Muscle of back (tissue), 13 donors: ENCODE measurements at places on chromosomes 16 and 17. TPM values are rescaled to one million over a fixed set of nuclear protein-coding genes. Genes with fewer than 3 reads are reported as not detected.

DNA sequence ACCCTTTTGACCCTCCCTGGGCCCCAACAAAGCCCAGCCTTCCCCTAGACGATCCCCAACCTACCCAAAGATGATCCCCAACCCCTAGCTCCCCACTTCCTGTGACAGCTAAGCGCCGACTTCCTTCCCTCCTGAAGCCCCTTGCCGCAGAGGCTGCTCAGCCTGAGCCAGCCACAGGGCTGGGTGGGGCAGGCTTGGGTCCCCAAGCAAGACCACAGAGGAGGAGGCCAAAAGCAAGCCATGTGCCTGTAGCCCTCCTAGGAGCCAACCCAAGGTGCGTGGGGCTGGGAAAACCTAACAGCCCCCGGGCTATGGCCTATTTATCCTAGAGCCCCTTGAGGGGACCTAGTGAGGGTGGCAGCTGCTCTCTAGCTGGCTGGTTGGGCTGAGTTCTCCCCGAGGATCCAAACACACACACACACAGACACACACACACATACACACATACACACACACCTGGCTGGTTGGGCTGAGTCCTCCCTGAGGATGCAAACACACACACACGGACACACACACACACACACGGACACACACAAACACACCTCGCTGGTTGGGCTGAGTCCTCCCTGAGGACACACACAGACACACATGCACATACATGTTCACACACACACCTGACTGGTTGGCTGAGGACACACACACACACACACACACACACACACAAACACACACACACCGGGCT lies 4.8 kb downstream of the ARRB2 start:
- no peak for DNase-seq

GRCh38 chr17:64073771-64074703 lies 53.6 kb upstream of the ICAM2 start:
- no peak for DNase-seq

GRCh38 chr16:77677129-77677528 lies 45.2 kb upstream of the NUDT7 start:
- no peak for DNase-seq

GRCh38 chr16:2507052-2507659 lies 6.6 kb upstream of the ATP6V0C start:
- DNase-seq, result peak; percentile 47

DNA sequence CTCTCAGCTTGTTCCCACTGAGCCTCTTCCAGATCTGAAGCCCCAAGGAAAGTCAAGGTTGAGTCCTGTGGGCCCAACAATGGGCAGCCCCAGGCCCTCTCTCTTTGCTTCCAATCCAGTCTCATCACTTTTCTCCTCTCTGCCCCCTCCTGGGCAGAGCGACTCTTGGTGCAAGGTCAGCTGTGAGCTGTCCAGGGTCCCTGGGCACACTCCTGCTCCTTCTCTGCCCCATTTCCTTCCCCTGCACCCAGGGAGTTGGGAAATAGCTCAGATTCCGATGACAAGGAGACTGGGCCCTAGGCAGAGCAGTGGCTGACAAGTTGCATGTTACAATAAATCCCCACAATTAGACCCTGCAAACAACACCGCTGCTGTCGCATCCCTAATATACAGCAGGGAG lies 16.1 kb upstream of the CRHR1 start:
- DNase-seq, result no peak

- peak; percentile 70 for DNase-seq
Observed at GRCh38 chr16:53129281-53130158, 74.7 kb downstream of the CHD9 start.

DNA sequence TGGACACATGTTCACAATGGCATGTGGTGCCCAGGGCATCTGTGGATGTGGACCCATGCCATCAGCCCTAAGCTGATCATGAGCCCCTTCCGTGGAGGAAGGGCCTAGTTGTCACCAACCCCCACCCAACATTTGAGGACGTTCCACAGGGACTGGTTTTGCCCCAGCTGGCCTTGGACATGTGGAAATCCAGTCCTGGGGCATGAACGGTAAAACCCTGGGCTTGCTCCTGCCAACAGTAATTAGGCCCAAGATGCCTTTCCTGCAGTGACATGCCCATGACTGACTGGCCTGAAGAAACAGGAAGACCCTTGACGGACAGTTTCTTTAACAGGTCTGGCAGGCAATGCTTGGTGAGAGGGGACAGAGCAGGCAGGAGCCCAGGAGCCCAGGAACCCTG lies 7.7 kb downstream of the TNS4 start:
- DNase-seq, result no peak

DNA sequence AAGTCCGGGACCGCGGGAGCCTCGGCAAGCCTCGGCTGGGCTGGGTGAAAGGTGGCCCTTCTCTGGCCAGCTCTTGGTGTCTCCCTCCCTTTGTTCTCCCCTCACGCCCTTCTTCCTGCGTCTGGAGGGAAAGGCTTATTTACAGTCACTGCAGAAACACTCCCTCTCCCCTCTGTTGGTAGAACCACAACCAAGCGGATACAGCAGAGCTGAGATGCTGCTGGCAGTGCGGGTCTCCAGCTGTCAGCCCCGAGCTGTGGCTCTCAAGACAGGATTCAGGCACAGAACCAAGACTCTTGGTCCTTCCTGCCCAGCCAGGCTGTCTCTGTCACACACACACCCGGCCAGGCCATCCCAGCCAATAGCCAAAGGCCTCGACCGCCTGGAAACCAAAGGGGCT lies 133.3 kb downstream of the ENGASE start:
- no peak for DNase-seq

- DNase-seq, result no peak
Observed at GRCh38 chr17:43477832-43478634, 5.7 kb upstream of the DHX8 start.

DNA sequence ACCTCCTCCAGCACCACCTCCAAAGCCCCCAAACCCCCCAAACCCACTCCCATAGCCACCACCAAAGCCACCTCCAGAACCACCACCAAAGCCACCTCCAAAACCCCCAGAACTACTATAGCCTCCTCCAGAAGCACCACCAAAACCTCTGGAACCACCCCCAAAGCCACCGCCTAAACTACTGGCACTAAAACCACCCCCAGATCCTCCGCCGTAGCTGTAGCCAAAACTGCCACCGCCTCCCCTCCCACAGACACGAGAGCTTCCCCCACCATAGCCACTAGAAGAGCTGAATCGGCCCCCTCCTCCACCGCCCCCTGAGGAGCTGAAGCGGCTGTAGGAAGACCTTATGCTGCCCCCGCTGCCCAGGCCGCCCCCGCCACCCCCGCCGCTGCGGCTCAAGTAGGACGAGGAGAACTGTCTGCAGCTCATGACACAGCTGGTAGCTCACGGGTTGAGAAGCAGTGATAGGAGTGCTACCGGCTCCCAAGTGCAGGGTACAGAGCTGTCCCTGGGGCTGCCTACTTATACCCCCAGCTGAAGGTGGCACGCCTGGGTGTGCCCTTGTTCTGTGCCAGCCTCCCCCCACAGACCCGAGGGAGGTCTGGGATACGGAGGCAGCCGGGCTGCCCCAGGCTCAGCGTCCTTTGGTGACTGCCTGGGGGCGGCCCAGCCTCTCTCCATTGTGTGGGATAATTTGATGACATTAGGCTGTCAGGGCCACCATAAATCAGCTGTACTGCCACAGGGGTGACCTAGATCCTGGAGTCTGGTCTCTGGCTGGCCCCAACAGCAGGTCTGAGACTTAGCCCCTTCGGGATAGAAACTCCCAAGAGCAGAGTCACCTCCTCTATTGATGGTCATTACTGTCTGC lies at the start of gene KRT9:
Gene KRT9 (minus strand): TSS at position 499 of the 874 bp plus-strand sequence. CDS start 67 bp downstream, at position 432.
- no peak for DNase-seq

DNA sequence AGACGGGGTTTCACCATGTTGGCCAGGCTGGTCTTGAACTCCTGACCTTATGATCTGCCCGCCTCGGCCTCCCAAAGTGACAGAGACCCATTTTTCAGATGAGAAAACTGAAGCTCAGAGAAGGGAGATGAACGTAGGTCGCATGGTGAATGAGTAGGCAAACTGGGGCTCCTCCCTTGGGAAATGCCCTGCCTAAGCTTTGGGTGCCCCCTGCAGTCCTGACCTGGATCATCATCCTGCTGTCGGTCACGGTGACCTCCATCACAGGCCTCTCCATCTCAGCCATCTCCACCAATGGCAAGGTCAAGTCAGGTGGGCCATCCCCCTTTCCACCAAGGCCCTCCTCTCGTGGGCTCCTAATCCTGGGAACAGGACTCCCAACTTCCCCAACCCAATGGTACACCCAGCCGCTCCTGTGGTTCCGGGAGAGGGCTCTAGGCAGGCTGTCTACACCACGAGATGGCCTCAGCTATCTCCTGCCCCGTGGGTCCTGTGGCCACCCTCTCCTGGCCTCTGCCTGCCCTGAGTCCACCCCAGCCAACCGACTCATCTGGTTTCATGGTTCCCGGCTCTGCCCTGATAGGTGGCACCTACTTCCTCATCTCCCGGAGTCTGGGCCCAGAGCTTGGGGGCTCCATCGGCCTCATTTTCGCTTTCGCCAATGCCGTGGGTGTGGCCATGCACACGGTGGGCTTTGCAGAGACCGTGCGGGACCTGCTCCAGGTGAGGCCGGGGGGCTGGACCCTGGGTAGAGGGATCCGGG lies 4.7 kb downstream of the SLC12A3 start:
- DNase-seq, result no peak

DNA sequence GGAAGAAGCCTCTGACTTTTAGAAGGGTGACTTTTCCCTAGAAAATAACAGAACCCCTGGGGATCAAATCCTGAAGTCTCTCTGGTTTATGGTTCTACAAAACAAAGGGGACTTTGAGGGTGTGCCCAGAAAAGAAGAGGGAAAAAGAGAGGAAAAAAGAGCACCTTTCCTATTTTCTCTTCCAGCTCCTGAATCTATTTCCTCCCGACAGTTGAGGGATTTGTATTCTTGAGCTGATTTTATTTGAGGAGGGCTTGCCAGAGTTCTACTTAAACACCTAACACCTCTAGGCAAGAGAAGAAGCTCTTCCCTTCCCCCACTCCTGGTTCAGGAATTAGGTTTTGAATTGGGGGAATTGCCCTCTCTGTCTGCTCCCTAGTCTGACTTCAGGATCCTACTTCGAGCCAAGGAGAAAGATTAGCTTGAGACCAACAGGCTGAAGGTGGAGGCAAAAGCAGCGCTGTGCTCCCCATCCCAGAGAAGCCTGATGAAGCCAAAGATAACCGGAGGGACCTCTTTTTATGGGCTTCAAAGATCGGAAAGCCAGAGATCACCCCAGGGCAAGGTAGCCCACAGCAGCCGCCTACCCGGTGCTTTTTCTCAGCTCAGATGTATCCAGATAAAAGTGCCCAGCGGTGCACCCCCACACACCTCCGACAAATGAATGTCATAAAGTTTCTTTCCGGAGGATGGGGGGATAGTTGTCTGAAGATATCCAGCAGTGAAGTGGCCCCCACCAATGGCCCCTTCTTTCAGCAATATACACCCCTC lies 796 bp downstream of the HOXB3 start:
- no peak for DNase-seq

GRCh38 chr17:67725373-67725791 lies 7.6 kb downstream of the NOL11 start:
- DNase-seq, result no peak

DNA sequence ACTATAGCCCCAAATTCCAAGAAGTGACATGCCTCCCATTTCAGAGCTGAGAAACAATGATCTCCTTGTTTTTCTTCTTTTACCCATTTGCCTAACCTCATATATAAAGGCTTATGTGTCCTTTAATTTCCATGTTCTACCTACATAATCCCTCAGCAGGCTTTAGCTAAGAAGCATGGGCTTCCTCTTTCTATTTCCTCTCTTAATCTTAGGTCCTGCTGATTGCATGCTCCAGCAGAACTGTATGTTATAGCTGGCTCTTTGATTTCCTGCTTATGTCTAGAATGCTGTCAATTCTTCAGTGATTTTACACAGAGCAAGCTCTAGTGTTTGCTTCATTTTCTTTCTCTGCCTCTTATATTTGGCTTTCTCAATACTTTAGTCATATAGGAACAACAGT lies 151.7 kb upstream of the COX10 start:
- no peak for DNase-seq

DNA sequence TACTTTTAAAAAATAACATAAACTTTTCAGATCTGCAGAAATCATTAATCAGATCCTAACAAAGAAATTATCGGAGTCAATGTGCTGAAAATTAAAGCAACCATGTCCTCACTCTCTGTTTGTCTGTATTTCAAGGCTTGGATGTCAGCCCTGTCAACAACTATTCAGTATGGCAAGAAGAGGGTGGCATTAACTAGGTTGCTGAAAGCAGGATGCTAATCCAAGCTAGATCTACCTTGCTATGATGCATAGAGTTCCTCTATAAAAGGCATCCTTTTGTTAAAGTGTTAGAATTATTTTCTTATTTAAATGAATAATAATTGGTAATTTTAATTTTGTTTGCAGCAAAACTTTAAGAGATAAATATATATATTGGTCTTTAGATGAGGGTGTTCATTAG lies 800.8 kb downstream of the CDH11 start:
- DNase-seq, result no peak

DNA sequence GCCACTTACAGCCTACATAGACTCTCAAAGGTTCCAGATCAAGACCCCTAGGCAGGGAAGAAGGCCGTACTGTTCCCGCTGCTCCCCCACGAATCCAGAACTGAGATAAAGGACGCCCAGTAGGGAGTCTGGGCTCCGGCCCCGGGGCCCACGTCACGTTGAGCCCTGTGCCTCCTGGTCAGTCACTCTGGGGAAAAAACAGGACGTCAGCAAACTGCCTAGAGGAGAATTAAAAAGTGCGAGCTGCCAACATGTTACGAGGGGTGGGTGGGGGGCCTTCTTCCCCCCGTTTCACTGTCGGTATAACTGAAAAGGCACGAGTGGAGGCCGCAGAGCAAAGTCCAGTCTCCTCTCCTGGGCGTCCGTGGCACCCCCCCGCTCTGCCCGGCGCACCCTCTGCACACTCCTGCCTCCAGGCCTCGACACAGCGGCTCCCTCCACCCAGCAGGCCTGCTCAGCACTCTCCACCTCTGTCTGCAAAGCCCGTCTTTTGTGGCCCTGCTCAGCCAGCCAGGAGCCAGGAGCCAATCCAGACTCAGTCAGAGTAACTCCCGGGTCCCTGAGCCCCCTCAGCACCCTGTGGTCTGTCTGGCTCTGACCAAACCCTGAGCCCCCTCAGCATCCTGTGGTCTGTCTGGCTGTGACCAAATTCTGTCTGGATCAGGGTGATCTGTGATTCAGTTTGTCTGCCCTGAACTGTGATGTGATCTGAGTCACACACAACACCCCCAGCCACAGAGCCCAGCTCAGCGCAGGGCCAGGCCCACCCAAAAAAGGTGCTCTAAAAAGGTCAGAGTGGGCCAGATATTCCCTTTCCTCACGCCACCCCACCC lies 6.2 kb downstream of the ITGAE start:
- peak; percentile 55 for DNase-seq

Gene GINS2
- 11.1 TPM for polyA plus RNA-seq

Gene SCN4A
- 11.6 TPM for polyA plus RNA-seq

Gene PLLP
- polyA plus RNA-seq, result 1.3 TPM

Gene ABCA8
- polyA plus RNA-seq, result 20.8 TPM

Gene SHCBP1
- polyA plus RNA-seq, result 6.2 TPM

Gene LRRC3C
- polyA plus RNA-seq, result not detected

Gene ASPSCR1
- polyA plus RNA-seq, result 21.4 TPM
